D721Med (cell line): ENCODE measurements at places on chromosomes 11 and 22.

DNA sequence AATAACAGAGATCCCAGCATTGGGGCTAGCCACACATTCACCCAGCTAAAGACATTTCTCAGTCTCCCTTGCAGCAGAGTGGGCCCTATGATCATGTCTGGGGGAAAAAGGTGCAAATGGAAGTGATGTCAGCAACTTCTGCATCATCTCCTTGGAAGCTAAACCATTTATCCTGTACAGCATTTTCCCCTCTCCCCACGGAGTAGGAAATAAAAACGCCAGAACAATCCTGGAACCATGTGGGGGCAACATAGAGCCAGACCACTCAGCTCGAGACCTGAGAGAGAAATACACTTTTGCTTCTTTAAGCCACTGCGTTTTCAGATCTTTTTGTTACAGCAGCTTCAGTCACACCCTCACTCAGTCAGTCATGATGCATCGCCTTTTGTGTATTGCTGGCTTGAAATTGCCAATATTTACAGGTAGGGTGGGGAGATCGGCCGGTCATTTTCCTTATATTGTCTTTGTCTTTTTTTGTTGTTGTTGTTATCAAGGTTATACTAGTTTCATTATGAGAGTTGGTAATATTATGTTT lies 9.1 kb upstream of the RAC2 start:
- no peak for DNase-seq

DNA sequence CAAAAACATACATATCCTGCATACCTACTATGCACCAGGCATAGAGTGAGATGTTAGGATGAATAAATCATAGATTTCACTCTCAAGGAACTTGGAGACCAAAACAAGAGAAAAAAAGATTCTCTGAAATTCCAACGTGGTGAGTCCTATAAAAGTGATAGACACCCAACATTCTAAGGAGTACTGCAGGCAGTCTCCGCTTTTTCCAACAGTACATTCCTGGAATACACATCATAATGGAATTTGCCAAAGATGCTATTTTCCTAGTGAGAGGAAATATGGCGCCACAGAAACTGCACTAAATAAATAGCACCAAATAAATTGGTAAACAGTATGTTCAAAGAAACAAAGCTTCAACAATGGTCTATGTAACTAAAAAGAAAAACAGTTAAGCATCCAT lies 6.0 kb downstream of the TMEM123 start:
- DNase-seq = no peak

- DNase-seq = no peak
These were observed 238.7 kb upstream of the PLET1 start for GRCh38 chr11:112499153-112499880.

DNA sequence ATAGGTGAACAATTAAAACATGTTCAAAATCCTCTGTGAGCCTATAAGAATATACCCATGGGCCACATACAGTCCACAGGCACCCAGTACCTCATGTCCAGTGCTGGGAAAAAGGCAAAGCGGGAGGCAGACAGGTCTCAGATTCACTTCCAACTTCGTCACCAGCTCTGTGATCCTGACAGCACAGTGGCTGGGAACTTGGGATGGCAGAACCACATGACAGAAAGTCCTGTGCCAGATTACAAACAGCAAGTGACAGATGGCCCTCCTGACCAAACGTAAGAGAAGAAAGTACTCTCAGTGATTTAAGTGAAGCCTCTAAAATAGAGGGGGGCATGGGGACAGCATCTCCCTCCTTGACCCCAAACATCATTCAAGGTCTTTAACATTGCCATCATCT lies 5.8 kb downstream of the SLC1A2 start:
- no peak for DNase-seq

DNA sequence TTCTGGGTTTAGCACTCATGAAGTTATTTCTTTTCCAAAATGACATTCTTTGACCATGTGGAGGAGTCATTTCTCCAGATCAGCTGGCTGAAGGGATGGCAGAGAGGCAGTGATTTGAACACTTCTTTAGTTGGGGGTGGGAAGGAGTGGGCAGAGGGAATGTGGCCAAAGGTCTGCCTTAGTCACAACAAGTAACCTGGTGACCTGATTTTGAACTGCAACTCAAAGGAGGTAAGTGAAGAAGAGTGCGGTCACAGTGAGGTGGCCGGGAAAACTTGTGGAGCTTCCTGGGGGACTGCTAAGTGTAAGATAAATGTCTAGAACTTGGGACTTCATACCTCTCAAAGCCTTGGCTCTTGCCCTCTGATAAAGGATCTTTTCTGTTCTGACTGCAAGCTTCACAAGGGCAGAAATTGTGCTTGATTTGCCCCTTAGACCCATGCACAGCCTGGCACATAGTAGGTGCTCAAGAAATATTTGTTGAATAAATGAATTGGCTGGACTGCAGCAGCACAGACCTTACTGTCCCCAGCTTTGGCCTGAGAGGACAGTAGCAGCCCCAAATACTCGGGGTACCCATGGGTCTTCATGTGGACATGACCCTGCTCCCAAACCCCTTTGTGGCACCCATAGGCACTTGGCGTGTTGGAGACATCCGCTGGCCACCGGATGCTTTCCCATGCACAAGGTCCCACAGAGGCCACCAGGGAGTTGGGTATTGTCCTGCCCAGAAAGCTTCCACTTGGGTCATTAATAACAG lies 99.0 kb upstream of the ALX4 start:
- DNase-seq = no peak

GRCh38 chr22:32005453-32005852 lies 37.6 kb upstream of the SLC5A1 start:
- DNase-seq = no peak

DNA sequence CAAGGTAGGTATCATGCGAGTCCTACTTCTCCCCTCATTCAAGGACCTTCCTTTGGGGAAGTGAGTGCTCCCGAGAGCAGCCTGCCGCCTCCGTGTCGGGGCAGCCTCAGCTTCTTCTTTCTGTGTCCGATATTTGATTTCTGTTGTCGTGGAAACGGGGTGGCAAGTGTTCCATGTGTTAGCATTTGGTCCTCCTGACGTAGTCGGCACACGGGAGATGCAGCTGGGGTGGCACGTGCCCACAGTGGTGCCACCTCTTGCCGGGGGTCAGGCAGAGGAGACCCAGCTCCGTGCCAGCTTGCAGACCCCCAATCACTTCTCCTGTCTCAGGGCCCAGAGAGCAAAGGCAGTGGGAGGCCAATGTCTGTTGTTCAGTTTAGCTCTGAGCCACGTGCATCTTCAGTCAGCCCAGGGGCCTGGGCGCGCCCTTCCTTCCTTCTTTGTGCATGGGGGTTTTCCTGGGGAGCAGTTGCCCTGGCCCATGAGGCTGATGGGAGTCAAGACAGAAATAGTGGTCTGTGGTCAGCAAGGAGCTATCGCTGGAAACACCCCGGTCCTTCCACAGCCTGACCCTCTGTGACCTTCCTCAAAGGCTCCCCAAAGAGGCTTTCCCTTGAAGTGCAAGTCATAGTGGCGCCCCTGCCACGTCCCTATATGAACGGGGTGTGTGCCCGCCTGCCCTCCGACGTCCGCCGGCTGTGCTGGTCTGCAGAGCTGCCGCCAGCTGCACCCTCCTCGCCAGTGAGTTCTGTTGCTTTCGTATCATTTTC lies 44.5 kb downstream of the PARVB start:
- no peak for DNase-seq

- no peak for DNase-seq
These were observed 52.3 kb downstream of the SGSM3 start for GRCh38 chr22:40422558-40423309.

- DNase-seq = no peak
These were observed 27.0 kb upstream of the TTLL12 start for GRCh38 chr22:43213962-43214361.

DNA sequence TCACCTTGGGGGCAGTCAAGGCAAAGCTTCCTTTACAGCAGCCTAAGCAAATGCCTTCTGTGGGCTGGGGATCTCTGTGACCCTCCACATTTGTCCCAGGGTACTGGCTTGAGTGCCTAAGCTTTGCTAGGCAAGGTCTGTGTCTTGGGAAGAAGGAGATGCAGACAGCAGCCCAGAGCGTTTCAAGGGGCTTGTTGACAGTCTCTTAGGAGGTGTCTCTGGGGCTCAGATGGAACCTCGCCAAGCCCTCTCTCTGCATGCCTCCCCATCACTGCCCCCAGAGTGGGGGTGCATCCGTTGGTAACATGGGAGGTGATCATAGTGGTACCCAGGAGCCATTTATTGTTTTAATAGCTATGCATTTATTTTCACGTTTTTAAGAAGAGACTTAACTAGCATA lies 29.1 kb upstream of the TMPRSS4 start:
- DNase-seq = no peak

GRCh38 chr22:36022162-36022561 lies 6.5 kb downstream of the RBFOX2 start:
- DNase-seq = no peak

DNA sequence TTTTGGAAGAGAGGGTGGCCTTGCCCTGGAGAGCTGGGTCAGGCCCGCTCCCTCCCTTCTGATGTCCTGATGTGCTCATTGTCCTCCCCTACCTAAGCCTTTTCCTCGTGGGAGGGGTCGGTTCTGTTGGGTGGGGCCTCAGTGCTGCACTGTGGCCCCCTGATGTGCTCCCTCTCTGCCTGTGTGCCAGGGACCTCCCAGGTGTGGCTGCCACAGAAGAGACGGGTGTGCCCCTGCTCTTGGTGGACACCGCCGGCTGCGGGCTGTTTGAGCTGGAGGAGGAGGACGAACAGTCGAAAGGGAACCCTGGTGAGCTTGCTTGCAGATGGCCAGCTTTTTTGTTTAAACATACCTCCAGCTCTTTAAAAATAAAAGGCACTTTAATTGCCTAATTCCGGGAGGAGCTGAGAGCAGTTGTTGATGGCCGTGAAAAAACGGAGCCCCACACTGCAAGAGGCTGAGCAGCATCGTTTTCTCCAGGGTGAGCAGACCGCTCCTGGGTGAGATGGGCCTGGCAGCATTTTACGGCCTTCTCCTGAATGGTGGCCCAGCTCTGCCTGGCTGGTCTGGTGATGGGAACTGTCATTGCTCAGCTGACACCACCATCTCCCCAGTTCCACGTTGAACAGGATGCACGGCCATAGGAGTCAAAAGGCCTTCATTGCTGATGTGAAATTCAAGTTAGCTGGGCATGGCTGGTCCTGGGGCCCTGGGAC lies 30.1 kb downstream of the IGHMBP2 start:
- DNase-seq = no peak

DNA sequence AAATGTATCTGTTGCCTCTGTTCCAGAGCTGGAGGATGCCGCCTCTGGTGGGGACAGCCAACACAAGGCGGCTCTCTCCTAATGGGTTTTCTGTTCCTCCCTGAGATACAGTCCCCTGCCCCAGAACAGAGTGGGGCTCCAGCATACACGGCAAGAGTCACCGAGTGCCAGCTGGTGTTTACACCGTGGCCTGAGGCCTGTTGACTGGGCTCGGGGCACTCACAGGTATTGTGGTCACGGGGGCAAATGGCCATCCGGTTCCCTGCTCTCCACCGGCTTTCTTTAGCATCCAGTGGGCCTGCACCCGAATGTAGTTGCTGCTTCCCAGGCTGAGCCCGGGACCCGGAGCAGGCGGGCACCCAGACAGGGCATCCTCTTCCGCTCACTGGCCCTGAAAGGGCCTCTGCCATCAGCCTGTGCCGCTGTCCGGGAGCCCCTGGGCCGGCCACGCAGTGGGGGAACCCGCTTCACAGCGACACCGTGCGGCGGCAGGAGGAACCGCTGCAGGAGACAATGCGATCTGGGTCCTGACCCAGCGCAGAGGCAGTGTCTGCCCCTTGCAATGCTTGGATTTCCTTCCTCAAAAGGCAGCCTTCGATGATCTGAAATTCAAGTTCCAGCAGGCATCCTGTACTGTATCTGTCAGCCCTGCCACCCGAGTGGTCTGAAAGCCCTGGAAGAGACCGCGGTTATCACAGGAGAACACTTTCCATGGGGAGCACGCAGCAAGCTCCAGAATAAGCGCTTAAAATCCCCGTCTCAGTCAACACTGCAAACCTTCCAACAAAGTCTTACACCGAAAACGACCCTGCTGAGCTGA lies 859 bp upstream of the KRTAP5-5 start:
- DNase-seq = no peak

DNA sequence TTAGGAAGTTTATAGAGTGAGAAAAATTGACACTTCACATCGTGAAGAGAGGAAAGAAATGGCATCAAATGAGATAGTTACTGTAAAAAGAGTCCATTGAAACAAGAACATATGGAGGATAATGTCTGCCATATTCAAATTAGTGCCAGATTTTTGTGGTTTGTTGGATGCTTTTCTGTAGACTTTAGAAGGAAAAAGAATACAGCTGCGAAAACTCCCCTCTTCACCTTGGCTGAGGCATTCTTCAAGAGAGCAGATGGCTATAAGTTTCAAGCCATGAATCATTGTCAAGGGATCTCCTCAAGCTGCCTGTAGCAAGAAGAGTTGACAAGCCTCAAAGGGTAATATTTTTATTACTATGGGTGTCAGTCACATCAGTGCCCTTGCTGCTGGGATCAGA lies 507.4 kb upstream of the RAG2 start:
- no peak for DNase-seq

- DNase-seq = peak; percentile 34
These were observed 63.7 kb downstream of the RAB30 start for GRCh38 chr11:83007909-83008580.
